T47D (cell line): ENCODE measurements at places on chromosomes 7 and 10.
A peak's percentile ranks its signal among the peaks of the same experiment; 100 is the strongest.

DNA sequence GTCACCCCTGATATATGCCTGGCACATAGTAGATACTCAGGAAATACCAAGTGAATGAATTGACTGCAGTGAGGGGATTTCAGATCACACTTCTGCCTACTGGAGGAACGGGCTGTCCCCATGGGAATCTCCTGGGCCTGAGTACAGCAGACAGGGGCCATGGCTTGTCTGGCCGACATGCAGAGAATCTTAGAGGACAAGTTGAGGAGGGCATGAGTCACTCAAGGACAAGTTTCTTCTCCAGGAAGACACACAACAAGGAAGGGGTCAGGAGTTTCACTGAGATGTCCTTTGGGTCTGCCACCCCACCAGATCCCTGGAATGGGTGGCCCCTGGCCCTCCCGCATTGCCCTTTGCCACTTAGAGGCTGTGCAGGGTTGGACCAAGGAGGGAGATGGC, 20.7 kb downstream of the PLPP4 start:
- DNase-seq = no peak

DNA sequence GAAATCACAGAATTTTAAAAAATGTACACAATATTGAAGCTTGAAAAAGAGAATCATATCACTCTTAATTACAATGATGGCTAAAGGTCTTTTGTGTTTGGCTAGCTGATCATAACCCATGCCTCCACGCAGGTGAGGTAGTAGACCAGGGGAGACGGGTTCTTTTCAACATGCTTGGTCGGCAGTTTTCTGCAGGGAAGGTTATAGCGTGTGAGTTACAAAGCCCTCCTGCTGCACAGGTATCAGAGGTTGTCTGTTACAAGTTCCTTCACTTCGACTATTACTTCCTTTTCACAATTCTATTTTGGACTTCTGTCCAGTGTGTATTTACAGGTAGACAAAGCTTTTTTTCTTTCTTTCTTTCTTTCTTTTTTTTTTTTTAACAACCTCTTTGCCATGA, 127.1 kb upstream of the PRPS1L1 start:
- DNase-seq = no peak

- no peak for DNase-seq
These were observed 800.0 kb downstream of the LRMDA start for GRCh38 chr10:76231286-76231934.

DNA sequence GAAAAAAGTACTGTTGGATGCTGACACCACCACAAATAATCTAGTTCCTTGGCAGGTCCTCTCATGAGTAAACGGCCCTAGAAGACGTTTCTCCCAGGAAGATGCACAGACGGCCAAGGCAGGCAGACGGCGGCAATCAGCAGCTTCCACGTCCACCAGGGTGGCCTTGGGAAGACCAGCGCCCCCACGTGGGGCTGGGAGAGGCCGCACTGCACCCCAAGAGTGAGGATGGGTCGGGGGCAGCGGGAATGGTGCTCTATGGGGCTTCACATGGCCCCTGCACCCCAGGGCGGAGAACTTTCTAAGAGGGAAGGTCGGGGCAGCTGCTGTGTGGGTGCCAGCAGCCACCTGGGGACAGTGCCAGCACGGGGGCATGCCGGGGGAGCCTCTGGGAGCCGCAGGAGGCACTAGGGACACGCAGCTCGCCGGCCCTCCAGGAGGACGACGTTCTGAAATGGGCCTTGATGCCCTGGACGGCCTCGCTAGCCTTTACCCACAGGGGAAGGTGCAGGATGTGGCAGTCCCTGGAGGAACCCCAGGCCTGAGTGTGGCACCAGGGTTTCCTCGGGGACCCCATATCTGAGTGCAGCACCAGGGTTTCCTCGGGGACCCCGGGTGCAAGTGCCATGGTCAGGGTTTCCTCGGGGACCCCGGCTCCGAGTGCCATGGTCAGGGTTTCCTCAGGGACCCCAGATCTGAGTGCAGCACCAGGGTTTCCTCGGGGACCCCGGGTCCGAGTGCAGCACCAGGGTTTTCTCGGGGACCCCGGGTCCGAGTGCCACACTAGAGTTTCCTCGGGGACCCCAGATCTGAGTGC, 539.9 kb downstream of the DNAJB6 start:
- no peak for DNase-seq

GRCh38 chr7:111486472-111487142, 75.7 kb downstream of the IMMP2L start:
- peak; percentile 38 for DNase-seq

- no peak for DNase-seq
These were observed 533.5 kb downstream of the GPAM start for GRCh38 chr10:111650088-111650487.

- DNase-seq = no peak
These were observed 464.9 kb downstream of the ANKRD7 start for GRCh38 chr7:118689403-118689802.

DNA sequence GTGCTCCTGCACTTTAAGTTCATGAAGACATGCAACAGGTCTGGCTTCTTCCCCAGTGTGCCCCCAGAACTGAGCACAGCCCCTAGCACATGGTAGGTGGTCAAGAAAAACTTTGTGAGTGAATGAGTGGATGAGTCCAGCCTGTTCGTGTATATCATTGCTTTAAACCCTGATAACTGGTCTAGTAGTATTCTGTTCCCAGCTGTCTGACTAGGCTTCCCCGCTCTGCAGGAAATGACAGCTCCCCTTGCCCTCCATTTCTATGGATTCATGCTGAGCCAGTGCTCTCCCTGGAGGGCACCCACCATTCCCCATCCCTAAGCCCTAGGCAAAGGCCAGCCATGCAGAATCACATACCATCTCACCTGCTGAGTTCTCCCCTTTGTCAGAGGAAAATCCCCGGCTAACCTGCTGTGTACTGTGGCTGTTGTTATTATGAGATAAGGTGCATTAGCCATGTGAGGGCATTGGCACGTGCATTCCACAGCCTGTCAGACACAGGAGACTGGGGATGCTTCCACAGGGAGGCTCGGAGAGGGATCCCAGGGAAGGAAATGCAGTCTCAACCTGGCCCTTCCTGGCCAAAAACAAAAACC, 698.9 kb downstream of the GRID1 start:
- no peak for DNase-seq

DNA sequence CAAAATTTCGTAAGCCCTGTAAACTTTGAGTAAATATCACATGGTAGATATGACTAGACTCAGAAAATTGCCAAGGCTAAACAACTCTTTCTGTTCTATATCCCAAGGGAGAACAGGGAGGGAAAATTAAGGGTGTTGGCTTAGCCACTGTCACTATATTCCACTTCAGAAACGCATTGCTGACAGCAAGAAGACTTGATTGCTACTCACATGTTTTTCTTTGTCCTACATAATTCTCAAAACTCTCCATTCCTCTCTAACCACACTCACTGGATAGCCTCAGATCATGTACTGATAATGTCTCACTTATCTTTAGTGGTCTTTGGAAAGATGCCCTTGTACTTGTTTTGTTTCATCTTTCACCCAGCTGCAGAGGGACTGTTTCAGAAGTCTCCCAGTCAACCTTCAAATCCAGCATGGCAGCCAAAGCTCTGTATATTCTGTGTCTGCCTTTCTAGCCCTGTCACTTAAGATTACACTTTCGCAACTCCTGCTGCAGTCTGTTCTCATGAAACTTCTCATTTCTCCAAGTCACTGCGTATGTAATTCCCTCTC, 582.4 kb upstream of the FZD8 start:
- DNase-seq = no peak

DNA sequence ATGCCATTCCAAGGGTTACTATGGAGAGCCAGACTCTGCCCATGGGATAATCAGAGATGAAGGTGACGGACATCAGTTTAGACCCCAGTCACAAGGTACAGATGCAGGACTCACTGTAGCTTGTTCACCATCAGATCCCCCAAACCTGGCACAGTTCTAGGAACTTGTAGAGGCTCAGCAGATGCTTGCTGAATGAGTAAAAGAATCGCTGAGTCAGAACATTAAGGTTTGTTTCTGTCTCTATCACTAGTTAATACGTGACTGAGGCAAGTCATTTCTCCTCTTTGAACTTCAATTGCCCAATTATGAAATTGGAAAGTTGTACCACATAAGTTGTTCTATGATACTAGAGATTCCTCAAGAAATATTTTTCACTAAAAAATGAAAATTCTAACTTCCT, 65.1 kb downstream of the PPP1R3C start:
- DNase-seq = no peak

GRCh38 chr7:69756235-69756634, 158.0 kb downstream of the AUTS2 start:
- no peak for DNase-seq
